ENCODE measurements at places on chromosomes 3 and 15. TPM values are rescaled to one million over a fixed set of nuclear protein-coding genes. Genes with fewer than 3 reads are reported as not detected.

Gene SLC51A
- not detected for total RNA-seq

Gene GRM7
- not detected for total RNA-seq

Gene C2CD4B
- 0.50 TPM for total RNA-seq

Gene ECE2
- not detected for total RNA-seq

Gene SOX2
- total RNA-seq: 34.1 TPM

Gene LOXL1
- total RNA-seq: 1.3 TPM

Gene SLCO3A1
- total RNA-seq: not detected

Gene PPP1R2
- total RNA-seq: 150 TPM

Gene SEMA4B
- total RNA-seq: 14.6 TPM

- H3K4me3 ChIP-seq: no peak overlapping the region
- H3K4me1 ChIP-seq: no peaks in the 10 kb centered on the region
- H3K36me3 ChIP-seq: no peaks in the 10 kb centered on the region
- no peak for DNase-seq
Measured at GRCh38 chr3:116281313-116282143, 163.8 kb downstream of the LSAMP start.

- H3K27me3 ChIP-seq: no peaks in the 10 kb centered on the region
- no peak overlapping the region for H3K27ac ChIP-seq
- H3K4me1 ChIP-seq: no peaks in the 10 kb centered on the region
Measured at GRCh38 chr3:169152319-169152718, 511.2 kb downstream of the MECOM start.

GRCh38 chr3:146162561-146162960, 1.6 kb upstream of the PLOD2 start:
- H3K4me3 ChIP-seq: no peak overlapping the region
- no peaks in the 10 kb centered on the region for H3K4me1 ChIP-seq
- H3K27ac ChIP-seq: peak overlapping the region; percentile 32

DNA sequence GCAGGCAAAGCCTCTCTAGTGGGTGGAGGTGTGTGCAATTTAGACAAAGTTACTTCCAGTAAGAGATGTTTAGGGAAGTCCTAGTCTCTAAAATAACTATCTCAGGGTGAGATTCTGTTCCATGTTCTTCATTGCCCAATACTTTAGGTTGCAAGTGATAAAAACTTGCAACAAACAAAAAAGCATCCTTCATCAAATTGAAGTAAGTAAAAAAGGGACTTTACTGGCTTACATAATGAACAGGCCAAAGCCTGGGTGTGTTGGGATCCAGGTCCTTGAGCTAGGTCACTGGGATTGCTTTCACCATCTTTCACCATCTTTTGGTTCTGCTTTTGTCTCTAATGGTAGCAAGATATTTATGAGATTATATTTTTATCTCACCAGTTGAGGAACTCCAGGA, 38.3 kb downstream of the CX3CR1 start:
- no peaks in the 10 kb centered on the region for H3K4me1 ChIP-seq
- no peaks in the 10 kb centered on the region for H3K27me3 ChIP-seq
- no peaks in the 10 kb centered on the region for H3K36me3 ChIP-seq

GRCh38 chr15:81026836-81027599, 26.3 kb downstream of the TLNRD1 start:
- no peaks in the 10 kb centered on the region for H3K36me3 ChIP-seq
- H3K27me3 ChIP-seq: no peaks in the 10 kb centered on the region
- DNase-seq: no peak
- no peaks in the 10 kb centered on the region for H3K4me1 ChIP-seq

DNA sequence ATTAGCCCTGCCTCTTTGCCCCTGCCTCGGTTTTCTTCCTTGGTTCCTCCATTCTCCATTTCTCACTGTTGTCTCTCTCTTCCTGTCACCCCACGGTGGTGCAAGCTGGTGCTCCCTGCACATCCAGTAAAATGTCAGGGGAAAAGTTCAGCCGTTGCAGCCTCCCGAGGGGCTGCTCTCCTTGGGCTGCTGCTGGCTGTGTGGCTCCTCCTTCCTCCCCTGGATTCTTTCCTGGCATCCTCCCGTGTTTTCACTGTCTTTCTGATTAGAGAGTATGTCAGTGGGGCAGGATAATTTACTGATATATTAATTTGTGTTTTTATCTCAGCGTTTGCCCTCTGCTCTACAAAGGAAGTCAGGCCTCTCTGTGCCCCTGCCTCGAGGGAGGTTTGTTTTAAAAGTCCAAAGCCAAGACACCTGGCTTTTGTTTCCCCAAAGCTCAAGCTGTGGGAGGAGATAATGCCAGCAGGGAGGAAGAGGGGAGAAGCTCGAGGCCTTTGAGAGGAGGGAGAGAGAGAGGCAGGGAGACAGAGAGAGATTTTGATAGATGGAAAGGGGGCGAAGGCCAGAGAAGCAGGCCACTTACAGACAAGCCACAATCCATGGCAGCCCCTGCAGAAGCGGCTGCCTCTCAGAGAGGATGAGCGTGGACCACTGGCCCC, 150.3 kb upstream of the NR2F2 start:
- DNase-seq: no peak
- H3K27me3 ChIP-seq: no peaks in the 10 kb centered on the region
- no peak overlapping the region for H3K4me3 ChIP-seq
- H3K27ac ChIP-seq: peak overlapping the region; percentile 78
- H3K36me3 ChIP-seq: no peaks in the 10 kb centered on the region

DNA sequence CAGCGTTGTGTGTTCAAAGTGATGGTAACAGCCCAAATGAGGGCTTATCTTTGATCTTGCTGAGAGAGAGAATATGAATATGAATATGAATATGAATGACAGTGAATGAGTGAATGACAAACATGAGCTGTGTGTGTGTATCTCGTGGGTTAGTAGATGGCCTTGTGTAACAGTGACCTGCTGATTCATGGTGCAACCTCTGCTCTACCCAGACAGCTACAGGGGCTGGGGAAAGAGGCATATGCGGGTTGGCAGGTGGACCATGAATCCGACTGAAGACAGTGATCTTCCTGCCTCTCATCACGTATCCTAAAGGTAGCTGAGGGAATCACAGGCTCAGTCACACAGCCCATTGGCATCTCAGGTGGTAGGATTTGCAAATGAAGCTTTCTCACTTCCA, 58.2 kb downstream of the CHDH start:
- H3K27me3 ChIP-seq: no peaks in the 10 kb centered on the region
- no peak for DNase-seq
- H3K27ac ChIP-seq: no peak overlapping the region

DNA sequence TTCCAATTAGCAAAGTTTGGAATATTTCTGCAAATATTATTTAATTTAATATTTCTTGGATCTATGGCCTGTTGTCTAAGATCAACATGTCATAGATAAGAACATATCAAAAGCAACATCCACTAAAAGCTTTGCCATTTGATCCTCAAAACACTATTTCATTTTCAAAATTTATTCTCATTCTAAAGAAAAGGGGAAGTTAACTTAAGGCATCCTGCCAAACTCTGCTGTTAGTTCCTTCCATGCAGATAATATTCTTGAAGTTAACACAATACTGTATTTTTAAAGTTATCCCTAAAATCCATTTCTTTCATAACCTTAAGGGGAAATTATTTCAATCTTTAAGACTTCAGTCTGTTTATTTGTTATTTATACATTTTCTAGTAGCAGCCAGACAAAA, 28.2 kb upstream of the GBE1 start:
- no peaks in the 10 kb centered on the region for H3K27me3 ChIP-seq
- H3K4me3 ChIP-seq: no peak overlapping the region
- DNase-seq: no peak

GRCh38 chr3:105598042-105598796, 231.5 kb downstream of the ALCAM start:
- no peaks in the 10 kb centered on the region for H3K27me3 ChIP-seq
- H3K4me1 ChIP-seq: no peaks in the 10 kb centered on the region
- no peak for DNase-seq
- no peaks in the 10 kb centered on the region for H3K36me3 ChIP-seq
- H3K4me3 ChIP-seq: no peak overlapping the region
- H3K27ac ChIP-seq: no peak overlapping the region

- H3K4me1 ChIP-seq: peaks cover 12% of the 10 kb centered on the region
- DNase-seq: no peak
- H3K27ac ChIP-seq: no peak overlapping the region
Measured at GRCh38 chr15:66705277-66706146, 3.5 kb downstream of the SMAD6 start.

- H3K27me3 ChIP-seq: no peaks in the 10 kb centered on the region
- no peaks in the 10 kb centered on the region for H3K4me1 ChIP-seq
- DNase-seq: no peak
- no peaks in the 10 kb centered on the region for H3K36me3 ChIP-seq
- H3K4me3 ChIP-seq: no peak overlapping the region
Measured at GRCh38 chr3:13972679-13973379, 93.0 kb upstream of the WNT7A start.

Measured in Caco-2 (cell line).